ENCODE measurements at places on chromosomes 16 and 17.

DNA sequence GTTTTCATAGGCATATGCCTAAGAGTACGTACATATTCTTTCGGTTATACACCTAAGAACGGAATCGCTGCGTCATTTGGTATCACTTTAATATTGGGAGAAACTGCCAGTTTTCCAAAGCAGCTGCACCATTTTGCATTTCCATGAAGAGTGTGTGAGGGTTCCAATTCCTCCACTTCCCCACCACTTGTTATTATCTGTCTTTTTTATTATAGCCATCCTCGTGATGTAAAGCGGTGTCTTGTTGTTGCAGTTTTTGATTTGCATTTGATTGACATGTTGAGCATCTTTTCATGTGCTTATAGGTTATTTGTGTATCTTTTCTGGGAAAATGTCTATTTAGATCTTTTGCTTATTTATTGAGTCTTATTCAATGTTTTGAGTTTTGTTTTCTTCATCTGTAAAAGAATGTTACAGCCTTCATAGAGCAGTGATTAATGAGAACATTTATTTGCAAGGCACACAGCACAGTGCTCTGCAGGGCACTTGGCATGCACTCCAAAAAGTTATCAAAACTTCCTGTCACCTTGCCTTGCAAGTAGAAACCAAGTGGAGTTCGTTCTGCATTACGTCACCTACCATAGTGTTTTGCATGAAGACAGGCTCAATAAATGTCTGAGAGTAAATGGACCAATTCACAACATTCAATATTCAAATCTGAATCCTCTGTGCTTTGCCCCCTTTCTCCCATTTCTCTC, 26.6 kb upstream of the ST6GALNAC1 start:
- DNase-seq, result no peak

GRCh38 chr17:44496815-44497214, 6.4 kb downstream of the GPATCH8 start:
- DNase-seq, result no peak

GRCh38 chr16:31355431-31356100, 590 bp downstream of the ITGAX start:
- no peak for DNase-seq

DNA sequence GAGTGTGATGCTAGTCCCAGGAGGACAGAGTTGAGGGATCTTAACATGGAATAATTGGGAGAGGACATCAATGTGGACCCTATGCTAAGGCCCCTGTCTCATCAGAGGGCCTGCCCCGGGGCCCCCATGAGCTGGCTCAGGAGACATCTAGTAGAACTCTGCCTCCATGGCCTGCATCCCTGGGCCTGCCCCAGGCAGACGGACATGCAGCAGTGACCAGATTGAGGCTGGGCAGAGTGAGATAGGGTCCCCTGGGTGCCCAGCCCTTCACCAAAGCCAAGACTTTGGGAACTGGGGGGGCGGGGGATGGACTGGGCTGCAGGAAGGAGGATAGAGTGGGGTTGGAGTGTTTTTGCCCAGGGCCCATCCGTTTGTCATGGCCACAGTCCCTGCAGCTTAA, 115.2 kb downstream of the CCDC182 start:
- DNase-seq, result no peak

DNA sequence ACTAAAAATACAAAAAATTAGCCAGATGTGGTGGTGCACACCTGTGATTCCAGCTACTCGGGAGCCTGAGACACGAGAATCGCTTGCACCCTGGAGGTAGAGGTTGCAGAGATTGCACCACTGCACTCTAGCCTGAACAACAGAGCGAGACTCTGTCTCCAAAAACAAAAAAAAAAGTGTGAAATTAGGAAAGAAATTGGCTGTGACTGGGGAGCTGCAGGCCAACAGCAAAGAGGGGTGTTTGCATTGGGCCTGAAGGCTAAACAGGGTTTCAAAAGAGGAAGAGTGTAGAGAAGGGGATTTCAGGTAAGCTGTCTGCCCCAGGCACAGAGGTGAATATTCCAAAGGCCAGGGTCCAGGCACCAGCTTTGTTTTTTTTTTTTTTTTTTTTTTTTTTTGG, 9.4 kb downstream of the BMERB1 start:
- no peak for DNase-seq

DNA sequence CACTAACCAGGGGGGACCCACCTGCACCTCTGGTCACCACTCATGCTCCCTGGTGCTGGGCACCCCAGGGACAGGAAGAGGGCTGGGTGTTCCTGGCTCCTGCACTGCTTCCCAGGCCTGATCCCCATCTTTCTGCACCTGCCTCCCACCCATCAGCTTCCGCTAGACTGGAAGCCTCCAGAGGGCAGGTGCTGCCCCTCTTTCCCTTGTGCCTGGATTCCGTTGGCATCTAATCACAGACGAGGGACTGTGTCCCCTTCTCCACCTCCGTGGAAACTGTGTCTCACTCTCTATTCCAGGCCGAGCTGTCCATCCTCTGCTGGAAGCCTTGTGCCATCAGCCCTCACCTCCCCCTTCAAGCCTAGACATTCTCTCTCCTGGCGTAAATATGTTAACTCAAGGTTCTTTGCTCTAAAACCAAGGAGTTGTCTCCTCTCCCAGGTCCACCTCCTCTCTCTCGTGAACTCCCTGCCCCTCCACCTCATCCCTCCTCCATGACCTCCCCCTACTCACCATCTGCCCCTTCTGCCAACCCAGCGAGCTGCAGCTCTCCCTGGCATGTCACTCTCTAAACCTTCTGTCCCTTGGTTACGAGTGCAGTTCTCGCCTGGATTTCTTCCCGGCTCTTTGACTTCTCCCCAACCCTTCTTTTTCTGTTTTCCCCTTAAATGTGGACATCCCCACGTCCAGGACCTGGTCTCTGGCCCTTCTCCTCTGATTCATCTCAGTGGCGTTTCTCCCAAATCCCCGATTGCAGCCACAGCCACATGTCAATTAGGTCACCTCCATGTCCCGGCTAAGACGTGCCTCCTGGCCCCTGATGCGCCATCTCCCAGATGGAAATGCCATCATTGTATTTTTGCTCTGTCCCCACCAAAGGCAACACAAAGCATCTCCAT, 107.7 kb downstream of the SEC14L1 start:
- no peak for DNase-seq

DNA sequence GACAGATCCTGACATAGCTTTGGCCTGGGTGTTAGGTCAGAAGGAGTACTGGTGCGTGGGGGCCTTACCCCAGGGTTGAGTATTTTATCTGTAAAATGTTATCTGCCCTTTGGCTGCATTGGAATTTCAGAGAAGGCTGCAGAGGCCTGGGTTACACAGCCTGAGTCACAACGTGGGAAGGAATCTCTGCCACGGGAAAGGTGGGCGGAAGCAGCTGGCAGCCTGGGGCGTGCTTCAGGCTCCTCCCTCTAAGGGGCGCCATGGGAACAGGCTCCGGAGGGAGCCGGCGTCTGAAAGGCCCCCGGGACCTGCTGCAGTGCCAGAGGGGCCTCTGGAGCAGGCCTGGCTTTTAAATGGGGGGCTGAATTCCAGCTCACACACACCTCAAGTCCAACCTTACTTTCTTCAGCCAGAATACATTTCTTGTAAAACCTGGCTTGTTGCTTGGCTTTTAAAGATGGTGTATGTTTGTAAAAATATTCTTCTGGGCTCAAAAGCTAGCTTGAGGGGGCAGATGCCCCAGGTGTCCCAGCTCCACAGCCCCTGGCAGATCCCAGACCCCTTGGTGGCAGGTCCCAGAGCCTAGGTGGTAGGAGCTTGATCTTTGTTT, 142.2 kb downstream of the RAB11FIP4 start:
- DNase-seq, result no peak

GRCh38 chr16:58462499-58462996, 37.4 kb upstream of the NDRG4 start:
- DNase-seq, result no peak

DNA sequence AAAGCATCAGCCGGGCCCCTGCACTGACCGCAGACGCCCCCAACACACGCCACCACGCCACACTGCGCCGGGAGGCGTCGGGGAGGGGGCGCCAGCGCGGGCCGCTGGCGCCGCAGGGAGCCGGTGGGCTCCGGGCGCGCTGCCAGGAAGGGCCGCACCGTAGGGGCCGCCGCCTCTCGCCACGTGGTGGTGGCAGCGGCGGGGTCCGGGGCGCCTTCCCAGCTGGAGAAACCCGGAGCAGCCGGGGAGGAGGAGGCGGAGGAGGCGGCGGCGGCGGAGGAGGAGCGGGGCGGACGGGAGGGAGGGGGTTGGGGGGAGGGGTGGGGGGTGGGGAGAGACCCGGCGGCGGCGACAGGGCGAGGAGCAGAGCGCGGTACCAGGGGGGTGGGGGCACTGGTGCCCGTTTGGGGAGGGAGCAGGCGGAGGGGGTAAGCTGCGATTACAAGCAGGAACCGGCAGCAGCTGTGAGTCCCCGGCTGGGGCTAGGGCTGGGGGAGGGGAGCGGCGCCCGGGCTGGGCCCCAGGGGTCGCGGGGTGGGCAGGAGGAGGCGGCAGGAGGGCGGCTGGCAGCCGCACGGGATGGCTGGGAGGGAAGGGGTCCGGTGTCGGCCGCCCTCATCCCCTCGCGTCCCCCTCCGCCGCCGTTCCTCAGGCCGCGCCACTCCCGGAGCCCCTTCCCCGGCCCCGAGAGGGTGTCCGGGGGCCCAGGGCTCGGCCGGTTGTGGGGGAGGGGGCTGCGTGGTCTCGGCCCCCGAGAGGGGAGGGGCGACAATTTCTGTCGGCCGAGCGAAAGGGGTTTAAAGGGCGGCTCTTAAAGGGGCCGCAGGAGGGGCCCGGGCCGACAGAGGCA, at the start of gene TBKBP1:
Gene TBKBP1 (plus strand): TSS at position 431 of the 850 bp plus-strand sequence. CDS start 1,952 bp downstream, outside the sequence.
- DNase-seq, result peak; percentile 66

DNA sequence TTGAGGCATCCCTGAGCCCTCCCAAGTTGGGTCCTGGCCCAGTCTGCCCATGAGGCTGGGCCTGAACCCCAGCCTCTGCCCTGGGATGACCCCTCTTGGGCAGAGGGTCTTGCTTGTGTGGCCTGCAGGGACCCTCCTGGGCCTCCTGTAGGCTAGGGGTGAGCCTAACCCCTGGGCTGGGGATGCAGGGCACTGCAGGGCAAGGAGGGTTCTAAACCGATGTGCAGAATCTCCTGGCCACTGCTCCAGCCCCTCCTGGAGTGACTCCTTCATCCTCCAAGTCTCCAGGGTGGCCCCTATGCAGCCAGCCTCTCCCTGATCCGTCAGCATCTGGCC, 37.5 kb downstream of the LGALS9 start:
- no peak for DNase-seq

DNA sequence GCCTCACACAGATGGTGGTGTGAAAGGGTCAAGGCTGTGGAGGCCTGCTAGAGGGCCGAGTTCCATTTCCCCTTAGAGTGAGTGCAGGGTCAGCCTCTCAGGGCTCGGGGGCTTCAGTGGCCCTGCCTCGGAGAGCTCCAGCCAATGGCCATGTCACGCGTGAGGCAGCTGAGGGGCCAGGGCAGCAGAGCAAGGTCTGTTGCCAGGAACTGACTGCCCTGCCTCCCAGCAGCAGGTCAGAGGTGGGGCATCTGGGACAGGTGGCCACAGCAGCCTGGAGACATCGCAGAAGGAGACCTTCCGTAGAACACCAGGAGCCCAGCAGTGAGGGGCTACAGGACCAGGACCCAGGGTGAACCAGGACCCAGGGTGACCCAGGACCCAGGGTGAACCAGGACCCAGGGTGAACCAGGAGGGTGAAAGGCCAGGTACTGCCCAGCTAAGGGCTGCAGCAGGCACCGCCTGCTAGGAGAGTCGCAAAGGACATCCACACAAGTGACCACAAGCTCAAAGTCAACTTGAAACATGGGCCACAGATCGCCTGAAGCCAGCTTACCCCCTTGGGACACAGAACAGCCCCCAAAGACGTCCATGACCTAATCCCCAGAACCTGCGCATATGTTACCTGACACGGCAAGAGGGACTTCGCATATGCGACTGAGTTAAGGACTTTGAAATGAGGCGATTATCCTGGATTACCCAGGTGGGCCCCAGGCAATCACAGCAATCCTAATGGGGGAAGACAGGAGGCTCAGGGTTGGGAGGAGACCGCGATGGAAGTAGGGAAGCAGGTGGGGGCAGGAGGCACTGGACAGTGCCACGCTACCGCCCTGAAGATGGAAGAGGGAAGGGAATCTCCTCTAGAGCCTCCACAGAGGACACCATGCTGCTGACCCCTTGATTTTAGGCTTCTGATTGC, 4.8 kb upstream of the MEAK7 start:
- no peak for DNase-seq

DNA sequence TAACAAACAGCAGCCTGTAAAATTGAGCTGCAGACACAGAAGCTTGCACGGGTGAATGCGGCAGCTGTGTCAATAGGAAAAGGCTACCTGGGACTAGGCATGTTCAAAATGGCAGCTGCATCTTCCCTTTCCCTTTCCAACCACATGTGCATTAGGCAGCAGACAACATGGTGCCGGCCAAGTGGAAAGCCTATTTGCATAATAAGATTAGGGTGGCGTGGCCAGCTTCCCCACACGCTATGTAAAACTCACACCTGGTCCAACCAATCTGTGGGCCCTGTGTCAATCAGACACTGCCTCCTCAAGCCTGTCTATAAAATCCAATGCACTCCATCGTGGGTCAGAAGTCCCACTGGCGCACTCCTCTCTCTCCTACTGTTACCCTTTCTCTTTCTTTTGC, 61.0 kb upstream of the RBBP6 start:
- no peak for DNase-seq

DNA sequence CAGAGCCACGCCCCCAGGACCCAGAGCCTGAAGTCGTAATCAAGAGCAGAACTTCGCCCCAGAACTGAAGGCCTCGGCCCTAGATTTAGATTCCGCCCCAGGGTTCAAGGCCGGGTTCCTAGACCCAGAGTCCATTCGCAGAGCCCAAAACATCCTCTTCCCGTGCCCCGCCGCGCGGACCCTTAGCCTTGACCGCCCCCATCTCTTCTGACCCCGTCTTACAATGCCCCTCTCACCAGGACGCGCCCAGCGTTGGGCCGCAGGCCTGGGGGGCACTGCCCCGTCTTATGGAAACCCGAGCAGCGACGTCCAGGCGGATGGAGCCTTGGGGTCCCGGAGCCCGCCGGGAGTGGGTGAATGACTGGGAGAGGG, 5.0 kb downstream of the CD19 start:
- DNase-seq, result no peak

Measured in skin of body (tissue), 3 donors.